ENCODE measurements at places on chromosomes 1 and 21.
A peak's percentile ranks its signal among the peaks of the same experiment; 100 is the strongest.

GRCh38 chr1:164765557-164765956, 206.6 kb downstream of the PBX1 start:
- peak; percentile 12 for DNase-seq

DNA sequence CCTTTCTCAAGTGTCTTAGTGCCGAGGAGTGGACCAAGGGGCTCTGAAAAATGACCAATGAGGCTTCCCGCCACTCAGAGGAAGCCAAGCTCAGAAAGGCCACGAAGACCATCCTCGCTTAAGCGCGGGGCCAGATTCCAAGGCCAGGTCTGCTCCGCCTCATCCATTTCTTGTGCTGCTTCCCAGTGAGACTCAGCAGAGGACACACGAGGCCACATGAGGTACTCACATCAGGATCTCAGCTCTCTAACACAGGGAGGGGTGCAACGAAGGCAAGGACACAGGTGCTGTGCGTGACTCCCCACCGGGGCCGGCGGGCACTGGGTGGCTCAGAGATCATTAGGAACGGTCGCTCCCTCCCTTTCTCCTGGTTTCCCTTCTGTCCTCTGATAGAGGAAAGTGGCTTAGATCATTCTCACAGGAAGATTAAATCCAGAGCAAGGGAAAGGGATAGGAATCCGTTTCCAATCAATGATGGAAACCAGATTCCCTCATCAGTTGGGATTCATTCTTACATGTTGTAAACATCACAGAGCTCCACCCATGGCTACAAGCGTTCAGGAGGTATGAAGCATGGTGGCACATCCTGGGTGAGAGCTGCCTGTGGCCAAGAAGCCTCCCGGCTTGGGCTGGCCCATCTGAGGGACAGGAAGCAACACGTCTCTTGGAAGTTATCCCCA, 46.7 kb downstream of the CAPZB start:
- no peak for DNase-seq

DNA sequence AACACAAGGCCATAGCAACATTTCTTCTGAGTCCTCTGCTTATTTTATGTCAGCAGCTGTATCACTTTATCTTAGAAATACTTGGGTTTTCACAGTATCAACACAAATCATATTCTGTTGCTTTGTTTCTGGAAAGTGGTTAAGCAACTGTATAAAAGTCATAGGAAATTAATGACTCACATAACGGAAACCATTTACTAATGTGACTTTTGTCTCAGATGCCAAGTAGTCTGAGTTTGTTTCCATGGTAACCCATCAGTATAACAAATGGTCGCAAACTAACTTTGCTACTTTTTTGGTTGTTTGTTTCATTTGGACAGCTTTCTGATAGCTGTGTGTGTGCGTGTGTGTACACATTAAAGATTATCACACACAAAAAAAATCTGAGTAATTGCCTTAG, 31.1 kb downstream of the EEIG2 start:
- no peak for DNase-seq

DNA sequence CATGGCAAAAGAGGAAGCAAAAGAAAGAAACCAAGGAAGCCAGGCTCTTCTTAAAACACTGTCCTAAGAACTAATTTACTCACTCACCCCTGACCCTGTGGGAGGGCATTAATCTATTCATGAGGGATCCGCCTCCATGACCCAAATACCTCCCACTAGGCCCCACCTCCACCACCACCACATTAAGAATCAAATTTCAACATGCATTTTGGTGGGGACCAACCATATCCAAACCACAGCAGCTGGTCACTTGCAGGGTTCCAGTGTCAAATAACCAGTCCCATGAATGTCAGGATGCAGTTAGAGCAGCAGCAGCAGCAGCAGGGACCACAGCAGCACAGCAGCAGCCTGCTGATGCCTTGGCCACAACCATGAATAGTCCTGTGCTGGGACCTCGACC, 83.8 kb downstream of the ZC3H11B start:
- DNase-seq, result no peak

- DNase-seq, result no peak
Measured at GRCh38 chr1:178004926-178005391, 35.1 kb upstream of the SEC16B start.

DNA sequence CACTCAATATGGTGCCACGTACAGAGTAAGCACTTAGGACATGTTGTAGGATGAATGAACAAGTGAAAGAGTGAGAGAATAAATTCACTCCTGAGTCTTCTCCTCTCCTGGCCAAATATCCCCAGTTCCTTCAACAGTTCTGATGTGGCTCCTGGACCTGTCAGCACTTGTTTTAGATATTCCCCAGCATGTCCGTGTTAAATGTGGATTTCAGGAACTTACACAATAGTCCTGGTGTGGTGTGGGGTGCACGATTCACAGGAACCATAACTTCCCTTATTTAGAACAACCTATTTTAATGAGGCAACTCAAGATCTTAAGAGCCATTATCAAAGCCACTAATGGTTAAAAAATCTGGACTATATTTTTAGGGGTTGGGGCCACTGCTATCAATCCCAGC, 39.0 kb upstream of the MYSM1 start:
- no peak for DNase-seq

GRCh38 chr1:3483801-3484444, 29.5 kb downstream of the ARHGEF16 start:
- no peak for DNase-seq

- no peak for DNase-seq
Measured at GRCh38 chr1:59967141-59967697, 40.6 kb upstream of the CYP2J2 start.

DNA sequence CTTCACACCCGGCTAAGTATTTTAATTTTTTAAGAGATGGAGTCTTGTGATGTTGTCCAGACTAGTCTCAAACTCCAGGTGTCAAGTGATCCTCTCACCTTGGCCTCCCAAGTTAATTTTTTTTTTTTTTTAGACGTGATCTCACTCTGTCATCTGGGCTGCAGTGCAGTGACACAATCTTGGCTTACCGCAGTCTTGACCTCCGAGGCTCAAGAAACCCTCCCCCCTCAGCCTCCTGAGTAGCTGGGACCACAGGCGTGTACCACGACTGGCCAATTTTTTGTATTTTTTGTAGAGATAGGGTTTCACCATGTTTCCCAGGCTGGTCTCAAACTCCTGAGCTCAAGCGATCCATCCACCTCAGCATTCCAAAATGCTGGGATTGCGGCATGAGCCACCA, 11.7 kb upstream of the IFNLR1 start:
- no peak for DNase-seq

DNA sequence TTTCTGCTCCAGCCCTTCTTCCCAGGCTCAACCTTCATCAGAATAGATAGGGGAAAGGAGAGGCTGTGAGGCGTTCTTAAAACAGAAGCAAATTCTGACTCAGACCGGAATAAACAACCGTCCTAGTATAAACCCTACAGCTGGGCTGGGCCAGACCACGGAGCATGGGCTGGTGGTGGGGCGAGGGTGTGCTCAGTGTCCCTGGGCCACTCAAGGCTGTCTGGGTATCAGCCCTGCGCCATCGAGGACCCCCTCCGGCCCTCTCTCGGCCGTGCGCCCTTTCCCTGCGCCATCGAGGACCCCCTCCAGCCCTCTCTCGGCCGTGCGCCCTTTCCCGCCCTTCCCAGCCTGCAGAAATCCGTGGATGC, 36.0 kb downstream of the CAPN2 start:
- DNase-seq, result no peak

GRCh38 chr1:101301446-101302057, 64.7 kb downstream of the S1PR1 start:
- no peak for DNase-seq
